ENCODE measurements at places on chromosomes 16 and 17.

GRCh38 chr16:76696876-76697275, 419.7 kb downstream of the CNTNAP4 start:
- DNase-seq = no peak

GRCh38 chr17:45336390-45337182, 19.8 kb upstream of the MAP3K14 start:
- no peak for DNase-seq

GRCh38 chr17:68497885-68498319, 14.3 kb upstream of the PRKAR1A start:
- DNase-seq = no peak

DNA sequence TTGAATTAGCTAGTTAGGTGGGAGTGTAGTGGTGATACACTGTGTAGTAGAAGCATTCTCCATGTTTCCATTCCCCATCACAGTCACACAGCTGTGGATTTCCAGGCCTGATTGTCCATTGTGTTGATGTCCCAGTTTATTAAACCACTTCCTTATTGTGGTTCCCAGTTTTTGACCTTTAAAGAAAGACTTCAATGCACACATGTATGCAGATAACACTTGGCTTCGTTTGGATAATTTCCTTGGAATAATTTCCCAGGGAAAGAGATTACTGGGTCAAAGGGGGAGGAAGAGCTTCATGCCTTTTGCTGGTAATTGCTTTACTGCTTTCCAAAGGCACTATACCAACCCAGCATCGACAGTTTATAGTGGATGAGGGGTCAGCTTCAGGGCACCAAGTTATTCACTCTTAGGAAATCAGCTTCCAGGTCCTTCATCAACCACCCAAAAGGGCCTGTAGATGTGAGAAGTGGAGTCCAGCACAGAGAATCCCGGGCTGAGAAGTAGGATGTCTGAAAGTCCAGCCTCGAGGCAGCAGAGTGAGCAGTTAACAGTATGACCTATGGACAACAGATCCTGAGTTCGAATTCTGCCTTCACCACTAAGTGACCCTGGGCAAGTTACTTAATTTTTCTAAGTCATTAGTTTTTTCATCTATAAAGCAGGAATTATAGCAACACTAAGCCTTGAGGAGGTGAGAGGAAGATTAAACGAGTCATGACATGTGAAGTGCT, 31.3 kb upstream of the TNS4 start:
- DNase-seq = no peak

DNA sequence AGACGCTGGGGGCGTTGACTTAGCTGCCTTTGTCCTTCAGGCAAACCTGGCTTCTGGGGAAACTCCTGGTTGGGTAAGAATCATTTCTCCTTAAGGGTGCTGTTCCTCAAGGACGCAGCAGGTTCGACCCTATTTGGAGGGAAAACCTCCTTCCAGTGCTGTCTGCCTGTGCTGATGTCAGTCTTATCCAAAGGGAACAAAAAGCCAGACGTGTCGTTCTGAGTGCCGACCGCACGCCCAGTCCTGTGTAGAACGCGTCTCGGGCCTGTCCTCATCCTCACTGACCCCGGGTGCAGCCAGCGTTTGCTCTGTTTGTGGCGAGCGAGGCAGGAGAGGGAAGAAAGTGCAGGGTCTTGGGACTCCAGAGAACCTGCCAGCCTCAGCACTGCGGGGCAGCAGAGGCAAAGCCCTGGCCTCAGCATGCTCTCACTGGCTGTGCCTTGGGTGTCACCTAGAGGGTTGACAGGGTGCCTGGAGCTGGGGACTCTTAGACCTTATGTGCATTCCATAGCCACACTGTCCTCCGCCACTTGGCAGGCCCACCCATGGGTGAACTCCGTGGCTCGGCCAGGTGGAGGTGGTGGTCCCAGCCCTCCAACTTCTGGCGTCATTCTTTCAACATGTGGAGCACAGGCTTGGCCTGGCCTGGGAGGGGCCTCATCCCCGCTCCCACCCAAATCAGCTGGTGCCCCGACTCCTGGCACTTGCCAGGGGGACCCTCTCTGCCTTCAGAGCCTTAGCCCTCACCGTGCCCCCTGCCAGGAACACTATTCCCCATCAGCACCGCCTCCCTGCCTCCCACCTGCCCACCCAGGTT, 6.0 kb downstream of the SNN start:
- no peak for DNase-seq

- DNase-seq = no peak
Measured at GRCh38 chr16:82753821-82754220, 127.1 kb downstream of the CDH13 start.
